NCI-H1048 (cell line): ENCODE measurements at places on chromosomes 7 and 10.

- no peak for DNase-seq
Observed at GRCh38 chr10:95741807-95742467, 14.0 kb upstream of the ENTPD1 start.

DNA sequence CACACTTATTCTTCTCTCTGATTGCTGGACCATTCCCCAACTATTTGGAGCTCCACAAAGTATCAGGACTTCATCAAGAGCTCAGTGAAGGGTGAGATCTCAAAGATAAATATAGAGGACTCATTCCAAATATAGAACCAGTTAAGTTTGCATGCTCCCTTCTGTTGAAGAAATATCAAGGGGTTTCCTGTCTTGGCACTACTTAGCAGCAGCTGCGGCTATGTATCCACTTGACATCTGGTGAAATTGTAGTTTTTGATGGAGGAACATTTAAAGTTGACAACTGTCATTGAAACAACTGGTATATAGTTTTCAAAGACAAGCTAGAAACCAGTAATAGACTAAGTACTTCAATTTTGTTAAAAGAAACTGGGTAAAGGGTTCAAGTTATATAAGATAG lies 1.0 kb upstream of the SPAG6 start:
- DNase-seq: no peak

DNA sequence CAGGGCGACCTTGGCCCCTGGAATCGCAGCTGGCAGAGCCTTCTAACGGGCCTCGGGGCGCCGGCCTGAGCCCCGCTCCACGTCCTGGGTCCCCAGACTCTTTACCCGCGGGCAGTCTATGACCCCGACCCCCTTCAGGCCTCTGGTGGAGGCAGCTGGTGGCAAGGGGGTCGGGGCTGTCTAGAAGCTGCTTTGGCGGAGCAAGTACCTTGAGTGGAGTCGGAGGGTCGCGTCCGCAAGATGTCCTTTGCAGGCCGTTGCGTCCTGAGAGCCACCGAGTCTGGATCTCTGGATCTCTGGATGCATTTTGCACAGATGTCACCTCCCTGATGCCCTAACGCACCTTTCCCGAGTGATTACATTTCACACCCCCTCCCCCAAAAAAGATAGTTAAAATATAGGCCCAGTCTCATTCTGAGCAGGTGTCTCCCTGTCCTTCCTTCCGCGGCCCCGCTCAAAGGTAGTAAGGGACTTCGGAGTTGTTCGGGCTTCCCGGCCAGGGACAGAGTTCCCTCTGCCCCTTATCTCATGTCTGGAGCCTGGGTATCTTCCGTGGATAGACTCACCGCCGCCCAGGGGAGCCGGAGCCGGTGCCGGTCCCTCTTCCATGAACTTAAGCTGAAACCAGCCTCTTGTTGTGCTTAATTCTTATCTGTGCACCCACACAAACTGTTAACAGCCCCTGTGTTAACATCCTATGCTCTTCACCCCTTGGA lies 457 bp downstream of the ACADSB start:
- DNase-seq: no peak

DNA sequence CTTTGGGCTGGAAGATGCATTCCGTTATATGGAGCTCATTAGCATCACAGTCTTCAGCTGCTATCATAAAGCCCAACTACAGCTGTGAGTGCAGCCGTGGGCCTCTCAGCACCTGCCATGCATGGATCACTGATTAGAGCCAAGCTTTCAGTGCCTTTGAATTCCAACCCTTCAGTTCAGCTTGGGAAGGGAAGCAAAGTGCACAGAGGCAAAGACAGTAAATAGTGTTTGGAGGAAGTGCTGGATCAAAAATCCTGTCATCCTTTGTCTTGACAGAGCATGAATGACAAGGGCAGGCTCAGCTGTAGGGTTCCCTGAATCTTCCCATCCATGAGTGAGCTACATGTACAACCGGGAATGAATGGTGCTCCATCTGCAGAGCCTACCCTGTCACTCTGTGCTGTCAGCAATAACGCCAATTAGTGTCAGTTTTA lies 153.7 kb downstream of the DNAJB9 start:
- DNase-seq: no peak

DNA sequence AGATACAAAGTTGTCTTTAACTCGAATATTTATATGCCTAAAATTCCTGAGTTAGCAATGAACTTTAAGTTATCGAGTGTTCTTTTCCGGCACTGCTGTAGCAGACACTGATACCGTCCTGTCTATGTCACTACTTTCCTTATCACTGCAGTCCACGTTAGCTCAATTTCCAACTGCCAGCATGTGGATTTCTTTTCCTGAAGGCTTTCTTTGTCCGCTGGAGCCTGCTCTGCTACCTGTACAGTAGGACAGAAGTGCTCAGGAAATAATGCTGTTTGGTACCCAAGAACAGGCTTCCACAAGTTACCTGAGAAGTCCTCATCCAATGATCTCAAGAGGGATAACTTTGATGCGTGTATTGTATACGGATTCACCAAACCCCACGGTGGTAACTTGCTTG lies 329.4 kb downstream of the NXPH1 start:
- no peak for DNase-seq

DNA sequence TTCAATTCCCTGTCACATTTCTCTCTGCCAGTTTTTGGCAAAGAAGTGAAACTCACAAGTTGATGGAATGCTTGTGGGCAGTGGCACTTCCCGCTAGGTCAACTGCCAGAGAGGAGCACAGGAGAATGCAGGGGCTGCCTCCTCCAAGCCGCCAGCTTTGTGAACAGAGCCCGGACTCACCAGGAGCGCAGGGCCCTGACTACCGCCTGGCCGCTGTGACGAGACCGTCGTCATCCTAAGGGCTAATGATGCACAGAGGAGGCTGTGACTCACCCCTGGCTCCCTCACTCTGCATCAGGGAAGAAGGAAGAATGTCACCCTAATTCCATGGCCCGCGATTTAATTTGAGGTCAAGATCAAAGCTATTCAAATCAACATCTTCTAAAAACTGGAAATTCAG lies 123.9 kb downstream of the TAX1BP1 start:
- no peak for DNase-seq

DNA sequence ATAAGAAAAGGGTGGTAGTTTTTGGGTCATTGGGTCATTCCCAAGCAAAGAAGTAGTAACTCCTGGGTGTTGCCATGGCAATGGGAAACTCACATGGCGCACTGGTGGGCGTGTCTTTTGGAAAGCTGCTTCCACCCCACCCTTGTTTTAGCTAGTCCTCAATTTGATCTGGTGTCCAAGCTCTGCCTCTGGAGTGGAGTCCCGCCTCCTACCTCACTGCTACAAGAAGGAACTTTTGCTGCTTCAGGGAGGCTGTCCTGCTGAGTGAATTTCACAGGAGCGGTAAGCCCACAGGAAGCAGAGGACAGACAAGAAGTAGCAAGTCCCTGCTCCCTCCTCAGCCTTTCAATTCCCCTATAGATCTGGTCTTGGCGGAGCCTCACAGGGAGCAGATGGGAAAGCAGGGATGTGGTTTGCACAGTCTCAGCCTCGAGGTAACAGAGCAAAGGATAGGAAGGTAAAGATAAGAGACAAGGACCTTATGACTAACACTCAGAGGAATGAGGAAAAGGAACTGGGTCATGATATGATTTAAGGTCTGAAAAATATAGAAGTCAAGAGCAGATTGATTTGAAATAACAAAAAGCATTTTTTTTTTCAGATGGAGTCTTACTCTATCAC lies 700.3 kb downstream of the TNS3 start:
- no peak for DNase-seq

DNA sequence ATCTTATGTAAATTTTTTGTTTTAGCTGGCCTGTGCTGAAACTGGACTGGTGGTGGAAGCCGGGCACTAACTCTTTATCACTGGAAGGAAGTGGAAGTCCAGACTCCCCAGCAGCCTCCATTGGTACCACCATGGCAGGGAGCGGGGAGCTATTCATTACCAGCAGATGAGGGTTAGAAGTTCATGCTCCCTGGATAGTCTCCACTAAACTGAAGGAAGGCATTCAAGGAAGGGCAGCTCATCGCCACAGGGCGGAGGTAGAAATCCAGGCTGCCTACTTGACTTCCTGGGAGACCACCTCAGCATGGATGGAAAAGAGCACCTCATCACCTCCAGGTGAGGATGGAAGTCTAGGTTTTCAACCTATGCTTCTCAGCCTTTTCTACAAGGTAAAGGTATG lies 130.9 kb downstream of the SLC16A9 start:
- no peak for DNase-seq

DNA sequence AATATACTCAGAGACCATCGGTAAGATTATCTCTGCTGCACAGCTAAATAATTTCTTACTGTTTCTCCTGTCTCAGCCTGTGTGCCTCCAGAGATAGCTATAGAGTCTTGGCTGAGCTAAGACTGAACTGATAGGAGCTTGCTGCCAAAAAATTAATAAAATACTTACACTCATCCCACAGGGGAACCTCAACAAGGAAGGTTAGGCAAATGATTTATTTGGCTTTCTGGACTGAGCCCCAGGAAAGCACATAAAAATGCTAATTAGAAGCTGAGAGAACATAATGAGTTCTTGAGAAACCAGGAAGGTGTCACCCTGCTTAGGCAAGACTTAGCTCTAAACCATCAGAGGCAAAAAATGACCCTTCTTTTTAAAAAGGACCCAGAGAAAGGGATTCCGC lies 534.5 kb downstream of the TNS3 start:
- DNase-seq: no peak
